LoVo (cell line): ENCODE measurements at places on chromosomes 5 and 9.
A peak's percentile ranks its signal among the peaks of the same experiment; 100 is the strongest.

DNA sequence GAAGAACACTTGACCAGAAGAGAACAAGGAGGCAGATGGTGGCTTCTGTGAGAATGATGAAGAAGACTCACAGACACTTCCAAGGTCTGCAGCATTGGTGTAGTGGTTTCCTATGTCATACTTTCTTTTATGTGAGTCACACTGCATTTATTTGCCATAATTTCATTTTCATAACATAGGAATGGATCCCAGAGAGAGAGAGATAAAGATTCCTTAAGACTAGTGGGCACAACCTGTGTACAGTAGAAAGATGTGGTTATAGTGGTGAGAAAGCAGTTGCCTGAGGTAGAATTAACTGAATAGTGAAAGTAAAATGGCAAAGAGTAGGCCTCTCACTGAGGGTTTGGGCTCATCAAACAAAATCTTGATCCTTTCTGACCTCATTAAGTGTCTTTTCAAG lies 7.6 kb upstream of the CCDC152 start:
- DNase-seq, result no peak

DNA sequence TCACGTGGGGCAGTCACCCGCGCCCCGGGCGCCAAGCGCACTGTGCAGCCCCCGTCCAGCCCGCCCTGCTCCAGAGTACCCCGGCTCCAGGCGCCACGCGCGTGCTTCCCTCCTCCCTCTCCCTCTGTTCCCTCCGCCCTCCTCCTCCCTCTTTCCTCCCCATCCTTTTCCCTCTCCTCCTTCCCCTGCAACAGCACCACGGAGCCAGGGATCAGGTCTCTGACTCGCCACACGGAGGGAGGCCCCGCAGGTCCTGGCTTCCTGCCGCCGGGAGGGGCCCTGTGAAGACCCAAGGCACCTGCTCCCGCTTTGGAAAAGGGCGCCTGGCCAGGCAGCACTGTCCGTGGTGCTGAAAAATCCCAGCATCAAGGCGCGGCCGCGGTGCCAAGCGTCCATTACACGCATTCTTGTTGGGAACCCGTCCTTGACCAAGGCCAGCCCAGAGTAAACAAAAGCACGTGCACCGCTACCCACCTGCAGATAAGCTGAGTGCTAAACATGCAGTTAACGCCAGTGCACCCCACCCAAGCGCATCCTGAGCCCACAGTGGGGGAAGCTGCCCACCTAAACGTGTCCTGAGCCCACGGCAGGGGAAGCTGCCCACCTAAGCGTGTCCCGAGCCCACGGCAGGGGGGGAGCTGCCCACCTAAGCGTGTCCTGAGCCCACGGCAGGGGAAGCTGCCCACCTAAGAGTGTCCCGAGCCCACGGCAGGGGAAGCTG lies 21.7 kb downstream of the SLC6A18 start:
- DNase-seq, result peak; percentile 41

- DNase-seq, result no peak
Observed at GRCh38 chr5:129177451-129177850, 82.9 kb downstream of the ISOC1 start.

DNA sequence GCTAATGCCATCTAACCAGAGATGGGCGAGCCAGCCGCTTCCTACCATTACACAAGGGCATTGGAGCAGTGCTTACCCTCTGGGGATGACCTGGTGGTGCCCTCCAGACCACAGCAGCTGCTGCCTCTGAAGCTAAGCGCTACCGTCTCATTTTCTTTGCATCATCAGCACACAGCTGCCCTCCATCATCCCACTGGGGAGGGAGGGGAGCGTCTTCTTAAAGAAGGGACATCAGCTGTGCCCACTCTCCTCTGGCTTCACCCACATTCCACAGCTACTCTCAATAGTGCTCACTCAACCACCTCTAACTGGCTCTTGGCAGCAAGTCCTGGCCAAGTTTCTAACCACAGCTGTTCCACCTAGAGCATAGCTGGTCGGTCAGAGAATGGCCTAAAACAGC lies 503.4 kb downstream of the NFIB start:
- no peak for DNase-seq

- no peak for DNase-seq
Observed at GRCh38 chr9:122168356-122168755, 8.6 kb downstream of the MORN5 start.

- DNase-seq, result no peak
Observed at GRCh38 chr5:150879358-150879757, 25.4 kb downstream of the ZNF300 start.

GRCh38 chr5:40165789-40166728 lies 513.7 kb upstream of the PTGER4 start:
- DNase-seq, result no peak
